ENCODE measurements at places on chromosomes 7 and 10.

- no peak for DNase-seq
Observed at GRCh38 chr10:86136934-86137333, 229.7 kb downstream of the GRID1 start.

DNA sequence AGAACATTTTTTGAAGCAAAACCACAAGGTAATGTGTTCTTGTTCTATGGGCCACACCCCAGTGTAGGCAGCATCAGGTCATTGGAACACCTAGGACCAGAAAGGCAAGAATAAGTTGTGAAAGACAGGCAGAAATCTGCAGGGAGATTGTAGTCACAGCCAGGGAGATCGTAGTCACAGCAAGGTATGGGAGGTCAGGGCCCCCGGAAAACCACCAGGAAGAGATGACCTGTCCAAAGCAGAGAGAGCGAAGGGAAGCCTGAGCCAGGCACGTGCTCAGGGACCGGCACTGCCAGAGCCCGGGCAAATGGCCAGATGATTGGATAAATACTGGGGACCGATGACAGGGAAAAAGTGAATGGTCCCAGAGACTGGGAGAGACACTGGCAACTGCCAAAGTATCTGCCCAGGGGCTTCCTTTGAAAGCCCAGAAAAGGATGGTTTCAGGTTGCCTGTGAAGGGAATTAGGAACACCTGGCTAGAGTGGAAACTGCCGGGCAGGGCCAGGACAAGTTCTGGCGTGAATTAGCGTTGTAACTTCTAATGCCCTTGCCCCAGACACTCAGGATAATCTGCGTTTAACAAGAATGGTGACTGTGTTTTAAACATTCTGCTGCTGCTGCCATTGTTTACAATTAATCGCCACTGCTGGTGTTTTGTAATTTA lies 3.9 kb upstream of the NOBOX start:
- DNase-seq: no peak

DNA sequence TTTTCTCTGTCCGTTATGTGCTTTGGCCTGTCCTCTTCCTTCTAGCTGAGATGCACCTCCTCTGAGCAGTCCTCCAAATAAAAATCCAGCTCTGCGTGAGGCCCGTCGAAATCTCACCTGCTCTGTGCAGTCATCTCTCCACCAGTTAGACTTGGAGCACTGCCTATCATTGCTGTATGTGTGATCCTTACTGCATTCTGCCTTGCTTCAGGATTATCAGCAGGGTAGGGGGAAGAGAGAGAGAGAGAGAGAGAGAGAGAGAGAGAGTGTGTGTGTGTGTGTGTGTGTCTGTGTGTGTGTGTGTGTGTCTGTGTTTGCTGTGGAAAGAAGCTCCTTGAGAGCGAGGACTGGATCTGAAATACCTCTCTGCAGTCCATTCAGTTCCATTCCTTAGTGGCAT lies 129.4 kb downstream of the CCNY start:
- no peak for DNase-seq

DNA sequence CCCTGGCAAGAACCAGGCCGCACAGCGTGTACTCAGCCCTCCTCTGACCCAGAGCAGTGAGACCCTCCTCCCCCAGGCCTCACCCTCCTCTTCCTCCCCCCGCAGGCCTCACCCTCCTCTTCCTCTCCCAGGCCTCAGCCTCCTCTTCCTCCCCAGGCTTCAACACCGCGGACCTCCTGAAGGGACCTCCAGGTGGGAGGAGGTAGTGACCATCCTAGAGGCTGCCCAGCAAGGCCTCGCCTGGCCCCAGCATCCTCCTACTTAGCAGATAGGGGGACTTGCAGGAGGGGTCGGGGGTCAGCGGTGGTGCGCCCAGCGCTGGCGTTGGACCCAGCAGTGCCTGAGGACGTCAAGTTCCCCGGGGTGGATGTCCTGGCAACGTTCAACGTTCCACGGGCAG lies 270.8 kb downstream of the ELFN1 start:
- no peak for DNase-seq

DNA sequence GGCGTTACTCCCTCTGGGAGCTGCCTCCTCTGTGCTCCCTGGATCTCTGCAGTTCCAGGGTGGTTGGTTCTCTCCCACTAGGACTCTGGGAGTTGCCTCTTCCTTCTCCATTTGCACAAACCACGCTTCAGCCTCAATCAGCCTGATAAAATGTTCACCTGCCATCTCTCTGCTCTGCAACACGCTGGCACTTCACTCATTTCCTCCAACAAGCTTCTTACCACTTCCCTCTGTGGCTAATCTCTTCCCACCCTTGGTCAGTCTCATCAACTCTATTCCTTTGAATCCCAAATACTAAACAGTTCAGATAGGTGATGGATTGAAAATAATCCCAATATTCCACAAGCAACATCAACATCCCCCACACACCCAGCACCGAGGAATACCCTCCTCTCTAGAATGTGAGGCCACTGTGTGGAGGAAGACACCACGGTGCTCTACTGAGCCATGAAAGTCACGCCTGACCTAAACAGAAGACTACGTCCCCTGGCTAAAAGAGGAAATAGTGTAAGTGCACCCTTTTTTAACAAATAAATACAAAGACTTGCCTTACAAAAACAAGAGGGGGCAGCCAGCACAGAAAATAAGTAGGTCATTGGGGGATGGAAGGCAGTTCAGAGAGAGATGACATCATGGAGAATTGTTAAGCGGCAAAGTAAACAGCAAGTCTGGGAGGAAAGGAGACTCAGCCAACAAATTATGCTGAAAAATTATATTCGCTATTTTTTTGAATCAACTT lies 1.9 kb upstream of the FAM170B start:
- no peak for DNase-seq

- DNase-seq: no peak
Observed at GRCh38 chr7:115635876-115636275, 394.7 kb downstream of the TFEC start.

GRCh38 chr10:133393401-133394063 lies 425 bp upstream of the MTG1 start:
- no peak for DNase-seq

Measured in GOT3 (cell line).